ENCODE measurements at places on chromosomes 7 and 10. TPM values are rescaled to one million over a fixed set of nuclear protein-coding genes. Genes with fewer than 3 reads are reported as not detected.

DNA sequence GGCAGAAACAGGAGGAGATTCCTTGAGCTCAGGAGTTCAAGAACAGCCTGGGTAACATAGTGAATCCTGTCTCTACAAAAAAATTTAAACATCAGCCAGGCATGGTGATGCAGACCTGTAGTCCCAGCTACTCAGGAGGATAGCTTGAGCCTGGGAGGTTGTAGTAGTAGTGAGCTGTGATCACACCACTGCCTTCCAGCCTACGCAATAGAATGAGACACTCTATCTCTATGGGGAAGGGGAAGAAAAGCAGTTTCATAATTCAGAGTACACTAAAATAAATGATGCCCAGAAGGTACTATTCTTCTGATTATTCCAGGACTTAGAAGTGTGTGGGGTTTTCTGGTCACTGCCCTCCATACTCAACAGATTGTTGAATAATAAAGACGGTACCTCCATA lies 177.3 kb downstream of the KMT2E start:
- H3K4me1 ChIP-seq, result peaks cover 28% of the 10 kb centered on the region
- H3K27ac ChIP-seq, result no peak overlapping the region
- H3K27me3 ChIP-seq, result no peaks in the 10 kb centered on the region
- no peak overlapping the region for H3K4me3 ChIP-seq
- peaks cover 7% of the 10 kb centered on the region for H3K36me3 ChIP-seq

GRCh38 chr7:134357486-134357885 lies 40.8 kb upstream of the SLC35B4 start:
- H3K4me1 ChIP-seq, result no peaks in the 10 kb centered on the region
- peaks cover 19% of the 10 kb centered on the region for H3K27me3 ChIP-seq
- DNase-seq, result no peak
- no peaks in the 10 kb centered on the region for H3K36me3 ChIP-seq
- no peak overlapping the region for H3K27ac ChIP-seq
- H3K4me3 ChIP-seq, result no peak overlapping the region

DNA sequence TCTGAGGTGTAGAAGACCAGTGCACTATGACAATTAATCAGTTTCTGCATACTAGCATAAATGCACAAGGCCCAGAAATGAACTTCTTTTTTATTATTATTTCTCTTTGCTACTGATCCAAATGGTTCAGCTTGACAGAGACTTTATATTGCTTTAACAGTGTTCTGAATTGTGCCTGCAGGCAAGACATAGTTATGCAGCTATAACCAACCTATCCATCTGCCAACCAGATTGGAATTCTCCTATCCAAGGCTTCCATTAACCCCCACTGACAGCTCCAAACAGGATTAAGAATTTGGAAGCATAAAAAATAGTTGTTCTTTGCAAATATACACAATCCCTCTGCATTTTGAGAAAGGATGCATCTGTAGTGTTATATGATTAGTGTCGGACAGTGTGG lies 98.2 kb downstream of the BTRC start:
- peaks cover 15% of the 10 kb centered on the region for H3K27me3 ChIP-seq
- no peaks in the 10 kb centered on the region for H3K36me3 ChIP-seq
- peaks cover 29% of the 10 kb centered on the region for H3K4me1 ChIP-seq
- DNase-seq, result no peak

Gene SFTPA1
- total RNA-seq, result not detected
